ENCODE measurements at places on chromosomes 2 and 18.

GRCh38 chr18:67402543-67402942, 114.0 kb downstream of the DSEL start:
- no peak for DNase-seq

GRCh38 chr2:173874003-173874893, 90.9 kb downstream of the SP3 start:
- DNase-seq, result no peak

DNA sequence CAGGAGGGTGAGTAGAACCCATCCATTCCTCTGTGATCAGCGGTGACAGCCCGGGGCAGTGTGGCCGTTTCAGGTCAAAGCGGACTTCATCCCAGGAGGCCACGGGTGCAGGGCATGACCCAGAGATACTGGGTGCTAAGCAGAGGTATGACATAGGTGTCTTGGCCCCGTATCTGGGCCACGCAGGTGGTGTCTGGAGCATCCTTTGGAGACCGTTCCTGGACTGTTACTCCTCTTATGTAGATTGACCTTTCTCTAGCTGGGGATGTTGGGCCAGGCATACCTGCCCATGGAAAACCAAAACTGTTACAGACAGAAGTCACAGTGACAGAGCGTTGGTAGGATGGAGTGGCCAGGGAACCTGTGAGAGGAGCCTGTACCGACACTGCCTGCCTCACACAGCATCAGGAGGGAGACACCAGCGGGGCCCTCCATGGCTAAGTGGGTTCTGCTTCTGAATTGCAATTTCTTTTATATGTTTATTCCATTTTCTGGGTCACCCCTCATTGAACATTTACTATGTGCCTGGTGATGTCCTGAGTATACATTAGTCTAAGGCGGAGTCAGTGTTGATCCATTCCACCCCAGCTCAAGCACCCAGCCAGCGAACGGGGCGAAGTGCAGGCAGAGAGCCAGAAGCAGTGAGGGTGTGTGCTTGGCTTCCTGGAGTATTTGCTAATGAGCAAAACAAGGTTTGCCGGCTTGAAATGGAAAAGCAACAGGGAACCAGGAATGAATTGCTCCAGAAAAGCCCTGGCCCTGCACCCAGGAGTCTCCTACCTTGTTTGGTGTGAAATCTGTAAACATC, 141.7 kb downstream of the SH3RF3 start:
- DNase-seq, result no peak

GRCh38 chr18:72376256-72376655, 167.9 kb downstream of the CBLN2 start:
- DNase-seq, result no peak

- no peak for DNase-seq
Observed at GRCh38 chr2:235692671-235693171, 198.9 kb downstream of the AGAP1 start.

DNA sequence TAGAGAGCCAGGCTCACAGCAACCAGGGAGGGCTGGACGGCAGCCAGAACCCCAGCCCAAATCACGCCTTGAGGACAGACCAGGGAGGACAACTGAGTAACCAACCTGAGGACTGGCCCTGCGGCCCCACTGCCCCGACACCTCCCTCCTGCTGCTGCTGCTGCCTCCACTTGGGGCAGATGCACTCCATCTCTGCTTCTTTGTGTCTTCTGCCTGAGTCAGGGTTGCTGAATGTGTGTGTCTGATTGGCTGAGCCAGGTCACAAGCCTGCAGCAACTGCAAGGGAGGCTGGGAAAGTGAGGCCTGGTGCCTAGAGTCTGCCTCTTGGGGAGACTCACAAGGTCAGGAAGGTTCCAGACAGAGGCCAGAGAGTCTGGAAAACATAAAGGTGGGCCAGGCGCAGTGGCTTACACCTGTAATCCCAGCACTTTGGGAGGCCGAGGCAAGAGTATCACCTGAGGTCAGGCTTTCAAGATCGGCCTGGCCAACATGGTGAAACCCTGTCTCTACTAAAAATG, 83.4 kb downstream of the ZFP36L2 start:
- no peak for DNase-seq

GRCh38 chr18:74895686-74896085, 298.0 kb downstream of the ZNF407 start:
- DNase-seq, result no peak

- no peak for DNase-seq
Observed at GRCh38 chr2:190554357-190555006, 20.0 kb upstream of the NEMP2 start.

GRCh38 chr2:204505946-204506345, 39.3 kb upstream of the PARD3B start:
- no peak for DNase-seq

- no peak for DNase-seq
Observed at GRCh38 chr2:188473306-188473705, 181.6 kb downstream of the GULP1 start.

GRCh38 chr18:2207294-2207693, 364.0 kb downstream of the METTL4 start:
- no peak for DNase-seq

- no peak for DNase-seq
Observed at GRCh38 chr2:218871345-218872302, 9.0 kb upstream of the WNT10A start.

DNA sequence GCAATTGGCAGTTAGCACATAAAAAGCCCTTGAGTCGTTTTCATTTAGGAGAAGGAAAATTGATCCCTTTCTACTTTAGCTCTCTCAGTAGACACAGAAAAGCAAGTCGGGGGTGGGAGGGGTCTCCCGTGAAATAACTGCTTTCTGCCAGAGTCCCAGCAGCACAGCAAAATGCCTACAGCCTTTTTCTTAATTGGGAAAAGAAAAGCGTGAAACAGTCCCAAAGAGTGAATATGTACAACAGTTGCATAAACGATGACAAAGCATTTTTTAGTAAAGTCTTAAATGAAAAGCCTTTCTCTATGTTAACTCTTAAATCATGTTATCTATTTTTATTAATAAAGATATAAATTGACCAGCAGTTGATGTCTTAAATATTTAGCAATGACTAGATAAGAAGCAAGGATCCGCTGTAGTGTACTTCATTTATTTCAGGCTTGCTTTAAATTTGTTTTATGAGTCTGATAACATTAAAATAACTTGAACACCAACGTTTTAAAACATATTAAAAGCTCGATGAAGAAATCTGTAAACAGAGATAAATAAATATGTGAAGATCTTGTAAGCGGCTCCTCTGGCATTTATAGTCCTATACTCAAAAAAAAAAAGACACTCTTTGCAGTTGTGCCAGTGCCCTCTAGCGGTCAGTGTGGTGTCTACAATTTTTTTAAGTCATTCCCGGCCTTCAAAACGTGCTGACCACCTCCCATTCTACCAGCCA, 42.3 kb upstream of the ATIC start:
- peak; percentile 34 for DNase-seq

DNA sequence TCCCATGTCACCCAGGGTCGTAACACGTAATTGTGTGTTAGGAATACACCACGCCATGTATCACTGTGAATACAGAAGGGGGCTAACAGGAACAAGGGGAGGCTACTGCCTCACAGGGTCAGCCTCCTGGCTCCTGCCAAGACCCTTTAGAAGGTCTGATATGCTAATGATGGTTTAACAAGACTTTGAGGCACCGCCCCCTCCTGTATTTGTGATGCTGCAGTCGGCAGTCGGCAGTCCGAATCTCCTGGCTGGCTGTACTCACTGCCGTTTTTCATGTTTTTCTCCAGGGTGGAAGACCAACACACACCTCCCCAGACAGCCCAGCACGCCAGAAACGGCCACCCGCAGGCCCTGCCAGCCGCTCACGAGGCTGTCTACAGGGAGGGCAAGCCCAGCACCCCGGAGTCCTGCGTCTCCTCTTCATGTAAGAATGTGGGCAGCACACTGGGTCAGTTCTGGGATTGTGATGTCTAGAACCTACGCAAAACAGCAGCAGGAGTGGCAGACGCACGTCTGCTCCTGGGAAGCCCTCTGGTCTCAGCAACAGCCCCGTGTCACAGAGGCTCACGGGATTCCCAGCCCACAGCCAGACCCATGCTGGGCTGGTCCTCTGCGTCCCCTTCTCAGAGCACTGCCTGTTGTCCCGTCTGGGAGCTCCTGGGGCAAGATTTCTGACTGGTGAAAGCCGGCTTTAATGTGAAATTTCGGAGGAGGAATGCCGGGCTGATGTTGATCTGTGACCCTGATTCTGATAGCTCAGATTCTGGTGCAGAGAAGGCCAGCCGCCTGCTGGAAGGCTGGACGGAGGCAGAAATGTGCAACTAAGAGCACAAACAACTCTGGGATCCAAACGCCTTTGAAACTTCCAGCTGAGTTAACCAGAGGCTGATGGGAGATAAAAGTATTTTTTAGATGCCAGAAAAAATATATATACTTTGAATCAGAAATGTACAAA, 39.7 kb upstream of the B3GNT7 start:
- no peak for DNase-seq

DNA sequence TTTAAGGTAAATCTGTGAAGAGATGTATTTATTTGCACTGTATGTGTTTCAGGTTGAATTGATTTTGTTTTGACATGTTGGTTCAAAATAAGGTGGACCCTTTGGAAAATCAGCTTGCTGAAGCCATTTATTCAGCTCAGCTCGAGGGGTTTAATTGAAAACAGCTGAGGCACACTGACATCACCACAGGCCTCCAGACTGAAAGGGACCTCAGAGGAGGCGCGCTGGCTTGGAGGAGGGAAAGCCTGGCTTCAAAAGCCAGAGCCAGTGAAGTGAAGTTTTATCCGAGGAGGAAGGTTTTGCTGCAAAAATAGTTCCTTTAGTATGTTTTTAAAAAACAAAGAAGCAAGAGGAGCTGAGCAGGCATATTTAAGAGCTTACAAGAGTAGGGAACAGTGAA, 26.9 kb upstream of the DNMT3A start:
- DNase-seq, result no peak

GRCh38 chr2:36357847-36358659, 2.5 kb downstream of the CRIM1 start:
- DNase-seq, result no peak

GRCh38 chr2:232008907-232009638, 47.6 kb downstream of the DIS3L2 start:
- DNase-seq, result no peak

DNA sequence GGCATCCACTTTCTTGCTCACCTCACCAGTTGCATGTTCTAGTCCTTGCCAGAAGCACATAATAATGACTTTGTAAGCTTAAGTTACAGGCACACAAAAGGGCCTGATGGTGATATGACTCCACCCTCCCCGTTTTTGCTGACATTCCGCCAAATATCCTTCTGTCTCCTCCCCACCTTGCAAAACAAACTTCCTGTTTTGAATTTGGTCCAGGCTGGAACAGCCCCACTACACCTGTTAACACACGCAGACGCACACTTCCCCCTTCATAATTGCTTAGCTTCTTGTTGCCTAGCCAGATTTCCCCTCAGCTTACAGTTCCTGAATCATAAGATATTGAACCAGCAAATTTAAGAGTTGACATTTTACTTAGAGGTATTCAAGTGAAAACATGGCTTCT, at the start of gene MGAT5:
Gene MGAT5, plus strand, starts transcription at position 269 of the 400 bp plus-strand sequence. CDS start 332 bp downstream, outside the sequence.
- DNase-seq, result peak; percentile 82

- DNase-seq, result no peak
Observed at GRCh38 chr18:62479574-62479973, 43.3 kb upstream of the ZCCHC2 start.

DNA sequence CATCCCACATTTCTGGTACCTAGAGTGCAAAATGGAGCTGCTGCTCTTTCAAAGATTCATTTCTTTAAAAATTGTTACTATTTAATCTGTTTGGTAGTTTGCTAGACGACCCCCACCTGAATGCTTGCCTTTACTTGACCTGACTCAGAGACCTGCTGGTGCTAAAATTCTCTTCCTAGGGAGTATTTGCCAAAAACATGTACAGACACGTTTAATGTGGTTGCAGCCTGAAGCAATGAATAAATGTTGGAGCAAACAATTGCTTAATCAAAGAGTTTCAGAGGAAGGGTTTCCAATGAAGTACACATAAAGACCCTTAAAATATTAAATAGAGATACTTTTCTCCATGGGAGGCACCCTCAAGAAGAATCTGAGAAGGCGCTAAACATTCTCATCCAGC, 734.4 kb downstream of the CBLN2 start:
- peak; percentile 10 for DNase-seq

GRCh38 chr2:178689808-178690207, 117.4 kb downstream of the TTN start:
- DNase-seq, result no peak

DNA sequence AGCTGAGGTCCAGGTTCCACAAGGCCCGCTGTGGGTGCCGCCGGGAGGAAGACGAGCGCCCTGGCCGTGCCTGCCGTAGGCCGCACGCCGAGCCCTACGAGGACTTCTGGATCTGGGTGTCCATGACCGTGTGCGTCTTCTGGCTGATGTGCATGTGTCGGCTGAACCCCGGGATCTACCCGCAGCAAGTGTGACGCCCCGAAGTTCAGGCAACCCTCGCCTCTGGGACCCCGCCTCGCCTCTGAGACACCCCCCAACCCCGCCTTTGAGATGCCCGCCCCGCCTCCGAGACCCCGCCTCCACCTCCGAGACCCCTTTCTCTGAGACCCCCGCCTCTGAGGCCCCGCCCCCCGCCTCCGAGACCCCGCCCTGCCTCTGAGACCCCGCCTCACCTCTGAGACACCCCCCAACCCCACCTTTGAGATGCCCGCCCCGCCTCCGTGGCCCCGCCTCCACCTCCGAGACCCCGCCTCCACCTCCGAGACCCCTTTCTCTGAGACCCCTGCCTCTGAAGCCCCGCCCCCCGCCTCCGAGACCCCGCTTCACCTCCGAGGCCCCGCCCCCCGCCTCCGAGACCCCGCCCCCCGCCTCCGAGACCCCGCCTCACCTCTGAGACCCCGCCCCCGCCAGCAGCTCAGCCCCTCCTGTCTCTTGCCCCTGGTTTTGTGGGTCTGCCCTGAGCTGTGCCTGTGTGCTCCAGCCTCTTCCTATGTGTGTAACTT, 3.7 kb downstream of the RTP5 start:
- DNase-seq, result no peak

DNA sequence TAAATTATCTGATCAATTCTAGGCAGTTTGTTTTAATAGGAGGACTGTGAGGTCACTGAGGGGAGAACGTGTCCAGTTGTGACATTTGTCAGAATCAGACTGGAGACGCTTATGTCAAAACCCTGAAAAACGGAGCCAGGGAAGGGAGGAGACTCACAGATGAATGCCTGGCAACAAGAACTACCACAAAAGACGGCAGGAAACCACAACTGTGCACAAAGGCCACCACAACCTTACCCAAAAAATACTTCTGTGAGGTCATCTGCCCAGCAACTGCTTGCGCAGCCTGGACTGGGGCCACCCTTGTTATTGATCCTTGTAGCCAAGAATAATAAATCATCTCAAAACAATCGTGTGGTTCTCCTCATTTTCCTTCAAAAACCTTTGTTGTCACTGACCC, 173.0 kb upstream of the ALKAL2 start:
- no peak for DNase-seq

- DNase-seq, result no peak
Observed at GRCh38 chr2:220572385-220572784, 945.0 kb downstream of the SLC4A3 start.

DNA sequence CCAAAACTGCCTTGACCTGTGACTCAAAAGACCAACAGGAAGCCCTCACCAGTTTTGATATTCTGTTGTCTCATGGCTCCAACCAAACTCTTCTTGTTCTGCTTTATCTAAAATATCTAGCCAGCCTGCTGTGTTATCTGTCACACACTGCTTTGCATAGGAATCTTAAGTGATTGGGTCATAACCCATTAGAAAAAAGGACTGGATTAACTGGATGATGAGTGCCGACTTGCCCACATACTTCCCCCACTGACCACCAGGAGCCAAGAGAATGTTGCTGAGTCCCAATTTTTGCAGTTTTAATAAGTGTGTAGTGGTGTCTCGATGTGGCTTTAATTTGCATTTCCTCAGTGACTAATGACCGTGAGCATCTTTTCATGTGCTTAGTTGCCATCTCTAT, 6.5 kb downstream of the MOGAT1 start:
- DNase-seq, result no peak

All from NCI-H748 treated with DMSO at 0.1 percent for 48 hours (cell line).